Activated CD4-positive, alpha-beta T cell treated with anti-CD3 and anti-CD28 coated beads, Interleukin-2, amount 10 ng/mL, durations not matched to agents 7 days and 5 days (primary cell): ENCODE measurements at places on chromosomes 4 and X. TPM values are rescaled to one million over a fixed set of nuclear protein-coding genes. Genes with fewer than 3 reads are reported as not detected.

The TCEAL1 gene
- total RNA-seq: 5.7 TPM

The PPID gene
- total RNA-seq: 35.5 TPM

The SLC9A7 gene
- 7.4 TPM for total RNA-seq

The GYG2 gene
- total RNA-seq: not detected

The ADH1B gene
- not detected for total RNA-seq

DNA sequence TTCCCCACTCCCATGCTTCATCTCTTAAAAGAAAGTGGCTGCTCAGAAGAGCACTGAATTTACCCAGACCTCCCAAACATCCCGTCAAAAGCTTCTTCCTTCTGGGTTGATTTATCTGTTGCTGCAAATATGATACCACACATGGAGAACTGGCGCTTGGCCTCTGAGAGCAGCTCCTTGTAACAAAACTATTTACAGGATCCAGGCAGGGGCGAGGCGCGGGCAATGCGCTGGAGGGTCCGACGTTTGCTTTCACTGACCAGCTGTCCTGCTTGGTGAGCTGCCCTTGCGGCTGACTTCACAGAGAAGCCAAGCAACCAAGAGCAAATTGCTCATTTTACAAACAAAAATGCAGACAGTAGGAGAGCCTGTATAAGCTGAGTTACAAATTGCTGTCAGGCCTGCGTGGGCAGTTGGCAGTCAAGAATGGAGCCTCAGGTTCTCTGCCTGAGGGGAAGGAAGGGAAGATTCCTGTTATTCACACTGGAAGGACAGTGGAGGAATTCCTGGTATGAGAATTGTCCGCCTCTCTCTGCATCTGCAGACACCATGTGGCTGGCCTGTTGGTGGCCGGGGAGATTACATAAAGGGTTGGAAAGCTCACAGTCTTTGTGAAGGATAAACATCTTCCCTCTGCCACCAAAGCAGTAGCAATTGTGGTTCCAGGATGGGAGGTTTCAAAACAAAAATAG lies 192.2 kb upstream of the LEF1 start:
- peaks cover 63% of the 10 kb centered on the region for H3K4me1 ChIP-seq
- no peak overlapping the region for H3K4me3 ChIP-seq
- H3K36me3 ChIP-seq: no peaks in the 10 kb centered on the region
- peak overlapping the region; percentile 84 for H3K27ac ChIP-seq

- no peak overlapping the region for H3K4me3 ChIP-seq
- DNase-seq: no peak
- H3K27ac ChIP-seq: no peak overlapping the region
- peaks cover 79% of the 10 kb centered on the region for H3K4me1 ChIP-seq
- peaks cover 42% of the 10 kb centered on the region for H3K36me3 ChIP-seq
Observed at GRCh38 chr4:184459413-184459812, 14.9 kb downstream of the IRF2 start.

- no peak overlapping the region for H3K4me3 ChIP-seq
- H3K36me3 ChIP-seq: peaks cover 27% of the 10 kb centered on the region
- DNase-seq: no peak
- H3K27me3 ChIP-seq: peaks cover 2% of the 10 kb centered on the region
- H3K27ac ChIP-seq: no peak overlapping the region
Observed at GRCh38 chr4:152257601-152258066, 278.3 kb downstream of the FBXW7 start.

DNA sequence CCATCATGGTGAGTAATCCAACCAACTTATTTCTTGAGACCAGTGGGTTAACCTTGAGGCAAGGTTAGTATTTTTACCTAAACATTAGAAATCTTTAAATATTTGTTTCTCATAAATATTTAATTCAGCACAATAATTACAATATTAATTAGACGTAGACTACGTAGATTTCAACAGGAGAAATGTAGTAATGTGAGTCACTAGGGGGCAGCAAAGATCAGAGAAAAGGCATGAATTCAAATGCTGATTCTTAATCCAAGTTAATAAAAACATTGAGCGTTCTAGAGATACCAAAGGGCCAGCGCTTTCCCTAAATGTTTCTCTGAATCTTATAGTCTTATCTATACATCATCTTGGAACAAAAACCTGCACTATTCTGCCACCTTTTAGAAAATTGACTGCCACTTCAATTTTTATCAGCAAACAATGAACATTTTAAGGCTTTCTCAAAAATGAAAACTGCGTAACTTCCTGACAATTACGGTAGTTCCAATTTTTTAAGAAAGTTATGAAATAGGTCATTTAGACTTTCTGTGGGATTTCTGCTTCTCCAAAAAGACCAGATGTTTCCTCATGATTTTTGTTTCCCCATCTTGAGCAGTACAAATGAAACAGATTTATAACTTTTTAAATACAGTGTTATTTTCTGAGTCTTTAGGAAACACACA lies 180.7 kb downstream of the GASK1B start:
- no peaks in the 10 kb centered on the region for H3K27me3 ChIP-seq
- H3K4me1 ChIP-seq: no peaks in the 10 kb centered on the region
- no peaks in the 10 kb centered on the region for H3K36me3 ChIP-seq
- H3K4me3 ChIP-seq: no peak overlapping the region
- peak; percentile 51 for DNase-seq
- no peak overlapping the region for H3K27ac ChIP-seq

GRCh38 chrX:150548251-150548650 lies 20.2 kb upstream of the MTM1 start:
- H3K36me3 ChIP-seq: no peaks in the 10 kb centered on the region
- peak overlapping the region; percentile 41 for H3K27ac ChIP-seq
- peaks cover 32% of the 10 kb centered on the region for H3K4me1 ChIP-seq
- H3K4me3 ChIP-seq: no peak overlapping the region
- no peaks in the 10 kb centered on the region for H3K27me3 ChIP-seq
- no peak for DNase-seq
